ENCODE measurements at places on chromosomes 1 and 21.

DNA sequence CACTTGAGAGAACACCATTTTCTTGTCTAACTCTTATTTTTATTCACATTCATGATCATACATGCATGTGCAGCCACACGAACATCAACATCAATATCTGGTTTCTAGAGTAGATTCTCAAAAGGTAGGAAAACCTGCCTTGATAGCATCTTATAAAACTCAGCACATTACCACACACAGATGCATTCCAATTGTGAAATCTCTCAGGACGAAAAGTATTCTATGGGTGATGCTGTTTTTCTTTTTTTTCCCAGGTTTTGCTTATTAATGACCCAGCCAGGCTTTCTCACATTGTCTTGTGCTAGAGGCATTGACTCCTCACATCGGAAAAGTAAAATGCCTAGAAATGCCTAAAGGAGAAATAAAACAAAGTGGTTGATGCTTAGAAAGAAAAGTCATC is 562.8 kb downstream of the KIF26B start:
- DNase-seq = no peak

DNA sequence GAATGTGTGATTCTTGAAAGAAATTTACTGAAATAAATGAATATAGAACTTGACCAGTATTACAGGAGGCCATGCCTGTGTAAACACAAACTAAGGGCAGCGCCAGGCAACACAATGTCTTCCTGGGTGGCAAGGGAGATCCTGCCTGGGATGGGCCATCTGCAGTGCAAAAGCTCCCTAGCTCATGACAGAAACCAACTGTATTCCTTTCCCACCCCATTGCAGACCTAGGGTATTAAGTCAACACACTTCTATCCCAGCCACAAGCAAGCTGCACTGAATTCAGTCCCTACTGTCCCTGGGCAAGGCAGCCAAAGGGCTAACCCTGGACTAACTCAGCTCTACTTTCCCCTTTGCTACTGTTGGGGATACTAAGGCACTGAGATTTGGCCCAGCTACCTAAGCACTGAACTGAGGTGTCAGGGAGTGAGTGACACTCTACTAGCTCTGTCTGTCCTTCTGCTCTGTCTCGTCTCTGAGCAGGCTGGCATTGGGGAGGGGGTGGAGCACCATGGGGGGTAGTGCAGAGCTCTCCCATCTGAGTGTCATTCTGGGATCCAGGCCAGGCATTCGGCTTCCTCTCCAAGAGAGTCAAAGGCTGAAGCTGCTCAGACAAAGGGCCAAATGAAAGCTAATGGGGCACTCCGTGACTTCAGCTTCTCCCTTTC is 2.5 kb downstream of the INKA2 start:
- DNase-seq = no peak

- no peak for DNase-seq
Measured at GRCh38 chr1:211751438-211751837, 76.0 kb upstream of the NEK2 start.

DNA sequence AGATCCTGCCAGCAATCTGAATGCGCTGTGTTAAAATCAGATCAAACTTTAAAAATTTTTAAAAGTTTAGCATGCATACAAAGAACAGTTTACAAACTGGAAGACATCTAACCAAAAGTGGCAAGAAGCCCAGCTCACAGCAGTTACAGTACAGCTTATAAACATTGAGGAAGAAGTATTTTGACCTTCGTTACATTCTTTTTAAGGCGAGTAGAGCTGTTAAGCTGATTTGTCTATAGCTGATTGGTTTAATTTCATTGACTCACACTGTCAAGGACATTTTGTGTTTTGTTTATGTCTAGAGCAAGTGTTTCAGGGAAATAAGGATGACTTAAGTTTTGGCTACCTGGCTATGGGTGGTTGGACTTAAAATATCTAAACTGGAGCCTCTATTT is 3.0 kb upstream of the PGM1 start:
- no peak for DNase-seq

- peak; percentile 45 for DNase-seq
Measured at GRCh38 chr1:212484701-212485570, 52.2 kb downstream of the NENF start.

- DNase-seq = peak; percentile 32
Measured at GRCh38 chr1:200180821-200181220, 153.3 kb downstream of the NR5A2 start.

DNA sequence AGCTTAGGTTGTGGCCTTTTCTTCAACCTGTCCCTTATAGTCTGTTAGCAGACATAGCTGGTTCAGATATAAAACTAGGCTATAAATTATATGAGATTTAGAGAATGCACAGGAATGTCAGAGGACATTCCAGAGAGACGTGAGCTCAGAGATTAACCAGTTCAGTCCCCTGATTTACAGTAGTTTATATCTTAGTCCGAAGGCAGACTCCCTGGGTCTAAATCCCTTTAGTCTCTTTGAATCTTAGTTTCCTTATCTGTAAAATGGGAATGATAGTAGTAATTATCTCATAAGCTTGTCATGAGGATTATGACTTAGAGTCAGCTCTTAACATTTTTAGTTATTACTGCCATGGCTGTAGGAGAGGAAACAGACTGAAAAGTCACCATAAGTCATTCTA is 45.5 kb upstream of the PLXNA2 start:
- no peak for DNase-seq

GRCh38 chr1:85440612-85441011 is 24.3 kb downstream of the DDAH1 start:
- no peak for DNase-seq

GRCh38 chr1:150165622-150166612 is 16.2 kb downstream of the PLEKHO1 start:
- peak; percentile 69 for DNase-seq

GRCh38 chr1:176603696-176604095 is 140.7 kb downstream of the PAPPA2 start:
- no peak for DNase-seq

- DNase-seq = no peak
Measured at GRCh38 chr1:228215663-228216116, 7.8 kb downstream of the OBSCN start.
